ENCODE measurements at places on chromosomes 16 and 17.

GRCh38 chr17:79740413-79740812 lies 9.7 kb downstream of the ENPP7 start:
- DNase-seq, result no peak

DNA sequence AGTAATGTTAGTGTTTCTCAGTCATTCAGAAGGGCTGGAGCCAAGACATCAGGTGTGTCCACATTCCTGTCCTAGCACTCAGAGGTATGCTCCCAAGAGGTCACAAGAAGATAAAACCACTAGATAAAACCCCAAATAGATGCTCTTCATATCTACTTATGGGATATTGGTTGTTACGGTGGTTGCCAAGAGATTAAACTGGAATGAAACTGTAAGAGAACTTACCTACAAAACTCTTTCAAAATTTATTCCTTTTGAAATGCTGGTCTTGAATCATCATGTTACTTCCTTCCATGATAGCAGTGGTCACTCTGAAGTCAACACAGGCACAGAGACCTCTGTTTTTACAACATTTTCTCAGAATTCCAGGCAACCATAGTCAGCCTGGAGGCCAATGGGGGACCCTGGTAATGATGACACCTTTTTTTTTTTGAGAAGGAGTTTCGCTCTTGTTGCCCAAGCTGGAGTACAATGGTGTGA lies 122.4 kb upstream of the WSCD1 start:
- no peak for DNase-seq

GRCh38 chr16:68420366-68420942 lies 27.9 kb downstream of the SMPD3 start:
- no peak for DNase-seq

- no peak for DNase-seq
Measured at GRCh38 chr17:2710071-2710802, 1.3 kb downstream of the CLUH start.

DNA sequence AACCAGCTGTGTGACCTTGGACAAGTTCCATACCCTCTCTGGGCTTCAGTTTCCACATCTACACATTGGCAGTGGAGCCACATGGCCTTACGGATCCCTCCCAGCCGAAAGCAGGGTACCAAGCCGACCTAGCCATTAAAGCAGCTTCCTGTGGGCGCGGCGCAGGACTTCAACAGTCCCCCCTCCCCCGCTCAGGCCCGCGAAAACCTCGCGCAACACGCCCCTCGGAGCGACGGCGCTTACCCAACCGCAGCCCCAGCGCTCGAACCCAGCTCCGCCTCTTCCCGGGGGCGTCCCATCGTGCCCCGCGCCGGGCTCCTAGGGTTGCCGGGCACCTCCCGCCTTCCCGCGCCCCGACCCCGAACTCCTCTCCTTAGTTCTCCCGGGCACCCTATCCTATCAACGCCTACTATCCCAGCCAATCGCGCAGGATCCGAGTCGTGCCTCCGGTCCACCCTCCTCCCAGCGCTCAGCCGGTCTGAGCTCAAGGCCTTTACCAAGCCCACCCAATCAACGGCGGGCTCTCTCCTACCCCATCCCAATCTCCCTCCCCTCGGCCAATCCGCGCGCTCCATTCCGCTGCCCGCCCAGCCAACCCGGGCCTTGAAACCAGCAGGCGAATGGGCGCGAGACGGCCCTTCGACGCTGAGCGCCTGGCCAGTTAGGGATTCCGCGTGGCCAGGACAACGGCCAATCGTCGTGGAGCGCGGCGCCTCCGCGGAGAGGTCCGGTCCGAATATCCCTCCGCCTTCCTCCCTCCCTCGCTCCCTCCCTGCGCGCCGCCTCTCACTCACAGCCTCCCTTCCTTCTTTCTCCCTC lies at the start of gene KPNB1:
Gene KPNB1, plus strand, starts transcription at position 767 of the 819 bp plus-strand sequence. CDS start 326 bp downstream, outside the sequence.
- DNase-seq, result peak; percentile 84

DNA sequence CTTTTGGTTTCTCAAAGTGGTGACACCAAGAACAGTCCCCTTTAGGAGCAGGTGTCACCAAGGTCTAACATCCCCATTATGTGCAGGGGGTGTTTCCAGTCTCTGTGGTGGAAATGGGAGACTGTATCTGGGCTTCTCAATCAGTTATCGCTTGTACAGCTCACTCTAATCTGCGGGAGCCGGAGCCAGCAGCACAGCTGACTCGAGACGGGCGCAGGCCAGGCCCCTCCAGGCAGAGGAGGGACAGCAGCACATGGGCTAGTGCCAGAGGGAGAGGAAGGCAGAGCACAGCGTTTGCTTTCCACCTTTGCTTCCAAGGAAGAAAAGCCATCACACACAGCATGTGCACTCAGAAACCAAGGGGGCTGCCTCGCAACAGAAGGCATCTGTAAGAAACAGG lies 91.2 kb upstream of the CREBBP start:
- no peak for DNase-seq

GRCh38 chr17:75756451-75757085 lies 8.4 kb downstream of the GALK1 start:
- no peak for DNase-seq

DNA sequence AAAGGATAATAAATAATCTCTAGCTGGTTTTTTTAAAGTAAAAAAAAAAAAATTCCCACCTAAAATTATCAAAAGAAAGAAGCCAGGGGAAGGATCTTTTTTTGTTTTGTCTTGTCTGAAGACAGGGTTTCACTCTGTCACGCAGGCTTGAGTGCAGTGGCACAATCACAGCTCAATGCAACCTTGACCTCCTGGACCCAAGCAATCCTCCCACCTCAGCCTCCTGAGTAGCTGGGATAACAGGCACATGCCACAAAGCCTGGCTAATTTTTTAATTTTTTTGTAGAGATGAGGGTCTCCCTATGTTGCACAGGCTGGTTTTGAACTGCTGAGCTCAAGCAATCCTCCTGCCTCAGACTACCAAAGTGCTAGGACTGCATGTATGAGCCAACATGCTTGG lies 78.4 kb upstream of the STAC2 start:
- DNase-seq, result no peak

- DNase-seq, result peak; percentile 51
Measured at GRCh38 chr16:81505011-81505661, 60.5 kb downstream of the CMIP start.

GRCh38 chr17:17675416-17675815 lies 5.8 kb upstream of the RAI1 start:
- no peak for DNase-seq

DNA sequence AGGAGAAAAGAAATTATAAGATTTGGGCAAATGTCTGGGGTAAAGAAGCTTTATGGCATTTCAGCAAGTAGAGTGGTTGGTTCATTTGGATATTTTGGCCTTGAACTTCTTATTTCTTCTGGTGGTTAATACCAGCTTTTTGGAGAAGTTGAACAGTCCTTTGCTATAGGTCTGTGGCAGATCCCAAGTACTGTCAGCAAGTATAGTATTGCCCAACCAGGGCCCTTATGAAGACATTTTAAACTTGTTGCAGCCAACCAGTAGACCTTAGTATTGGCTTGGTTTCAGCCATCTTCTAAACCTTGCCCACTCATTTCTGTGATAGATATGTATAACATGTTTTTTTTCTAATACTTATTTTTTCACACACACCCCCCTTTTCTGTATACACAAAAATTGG lies 2.2 kb downstream of the SP2 start:
- no peak for DNase-seq

DNA sequence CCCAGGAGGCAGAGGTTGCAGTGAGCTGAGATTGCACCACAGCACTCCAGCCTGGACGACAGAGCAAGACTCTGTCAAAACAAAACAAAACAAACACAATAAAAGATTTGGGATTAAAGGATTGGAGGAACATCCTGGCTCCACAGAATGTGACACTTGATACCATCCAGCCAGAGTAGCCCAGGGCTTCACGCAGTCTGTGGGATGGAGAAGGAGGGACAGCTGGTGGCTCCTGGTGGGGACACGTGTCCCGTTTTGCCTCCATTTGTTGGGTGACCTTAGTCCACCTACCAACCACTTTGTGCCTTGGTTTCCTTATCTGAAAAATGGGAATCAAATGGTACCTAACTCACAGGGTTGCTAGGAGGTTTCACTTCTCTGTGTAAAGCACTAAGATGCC lies 12.4 kb upstream of the CYB561 start:
- DNase-seq, result no peak

GRCh38 chr17:40361063-40361924 lies 3.2 kb downstream of the GJD3 start:
- no peak for DNase-seq

GRCh38 chr16:8943966-8944759 lies 19.5 kb downstream of the USP7 start:
- no peak for DNase-seq

DNA sequence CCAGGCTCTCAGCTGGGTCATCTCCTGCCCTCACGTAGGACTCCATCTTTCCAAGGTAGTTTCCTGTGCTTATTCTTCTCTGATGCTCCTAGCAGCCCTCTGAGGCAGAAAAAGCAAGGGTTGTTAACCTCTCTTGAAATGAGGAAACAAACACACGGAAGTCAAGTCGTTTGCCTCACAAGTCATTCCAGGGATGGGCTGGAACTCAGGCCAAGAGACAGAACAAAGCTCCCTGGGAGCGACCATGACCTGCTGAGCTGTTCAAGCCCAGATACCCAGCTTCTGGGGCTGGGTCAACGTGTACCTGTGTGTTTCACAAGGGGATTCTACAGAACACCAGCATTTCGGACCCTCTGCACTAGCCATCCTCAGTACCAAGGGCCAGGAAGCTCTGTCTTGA lies 28.1 kb downstream of the SRL start:
- DNase-seq, result no peak

DNA sequence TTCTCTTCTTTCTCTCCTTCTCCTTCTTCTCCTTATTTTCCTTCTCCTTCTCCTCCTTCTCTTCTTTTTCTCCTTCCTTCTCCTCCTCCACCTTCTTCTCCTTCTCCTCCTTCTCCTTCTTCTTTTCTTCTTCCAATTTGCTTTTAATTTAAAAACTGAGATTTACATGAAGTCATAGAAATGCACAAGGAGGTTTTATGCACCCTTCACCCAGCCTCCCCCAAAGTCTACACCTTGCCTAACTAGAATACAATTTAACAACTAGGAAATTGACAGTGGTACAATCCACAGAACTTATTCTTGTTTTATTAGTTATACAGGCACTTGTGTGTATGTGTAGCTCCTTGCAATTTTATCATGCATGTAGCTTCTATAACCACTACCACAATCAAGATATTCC lies 826.7 kb downstream of the KCNJ2 start:
- DNase-seq, result no peak

GRCh38 chr17:31564883-31565301 lies 173.4 kb downstream of the RAB11FIP4 start:
- no peak for DNase-seq

- DNase-seq, result no peak
Measured at GRCh38 chr17:73157521-73157890, 7.3 kb upstream of the SSTR2 start.

GRCh38 chr17:50952889-50953288 lies 86.7 kb upstream of the TOB1 start:
- no peak for DNase-seq

- DNase-seq, result no peak
Measured at GRCh38 chr16:63287401-63287800, 1251.2 kb upstream of the CDH8 start.

DNA sequence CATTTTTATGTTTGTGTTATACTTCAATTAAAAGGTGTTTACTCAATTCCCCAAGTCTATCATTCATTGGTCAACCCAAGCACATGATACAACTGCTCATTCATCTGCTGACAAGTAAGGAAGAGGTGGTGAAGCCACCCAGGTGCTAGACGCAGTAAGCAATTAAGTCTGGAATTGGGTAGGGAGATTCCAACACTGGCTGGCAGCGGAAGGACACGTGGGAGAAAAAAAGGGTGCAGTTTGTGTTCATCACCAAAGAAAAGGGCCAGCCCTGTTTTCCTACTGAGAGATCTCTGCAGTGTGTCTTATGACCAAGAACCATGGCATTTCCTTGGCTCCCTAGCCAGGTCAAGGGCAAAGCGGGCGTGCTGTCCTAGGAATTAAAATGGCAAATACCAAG lies 11.8 kb upstream of the ZNF23 start:
- DNase-seq, result no peak

DNA sequence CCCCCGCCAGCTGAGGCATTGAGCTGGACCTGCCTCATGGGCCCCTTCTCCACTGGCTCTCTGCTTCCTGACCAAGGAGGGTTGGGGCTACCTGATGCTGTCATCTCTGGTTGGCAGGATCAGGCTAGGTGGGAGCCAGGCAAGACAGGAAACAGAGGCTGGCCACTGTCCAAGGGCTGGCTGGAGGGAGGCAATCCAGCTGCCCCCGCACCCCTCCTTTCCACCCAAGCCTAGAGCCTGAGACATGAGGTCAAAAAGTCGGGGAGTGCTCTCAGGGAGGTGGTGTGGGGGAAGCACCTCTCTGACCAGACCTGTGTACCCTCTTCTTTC lies 14.5 kb downstream of the NGFR start:
- DNase-seq, result no peak

DNA sequence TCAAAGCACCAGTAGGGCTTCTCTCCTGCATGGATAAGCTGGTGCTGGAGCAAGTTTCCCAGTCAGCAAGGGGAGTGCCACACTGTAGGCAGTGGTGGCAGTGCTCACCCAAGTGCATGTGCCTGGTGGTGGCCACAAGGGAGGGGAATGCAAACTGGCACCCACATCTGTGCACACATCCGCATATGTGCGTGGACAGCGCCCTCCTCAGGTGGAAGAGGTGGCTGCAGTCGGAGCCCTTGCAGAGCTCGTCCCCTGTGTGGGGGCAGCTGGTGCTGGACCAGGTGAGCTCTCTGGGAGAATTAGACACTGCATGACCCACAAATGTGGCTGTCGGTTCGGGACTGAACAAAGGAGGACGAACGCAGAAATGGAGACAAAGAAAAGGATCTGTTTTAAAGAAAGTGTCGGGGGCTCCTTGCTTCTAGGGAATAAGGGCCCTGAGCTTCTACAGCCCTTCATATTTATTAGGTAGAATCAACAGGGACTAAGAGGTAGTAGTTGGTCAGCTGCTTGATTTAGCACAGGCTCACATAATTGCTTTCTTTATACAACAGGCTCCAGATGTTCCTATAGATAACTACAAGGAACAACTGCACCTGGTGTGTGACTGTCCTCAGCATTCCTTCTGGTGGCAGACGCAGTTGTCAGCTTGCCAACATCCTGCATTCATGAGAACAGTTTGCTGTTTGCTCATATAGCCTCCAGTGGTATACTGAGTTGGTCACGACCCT lies 5.3 kb upstream of the ZNF689 start:
- peak; percentile 15 for DNase-seq

DNA sequence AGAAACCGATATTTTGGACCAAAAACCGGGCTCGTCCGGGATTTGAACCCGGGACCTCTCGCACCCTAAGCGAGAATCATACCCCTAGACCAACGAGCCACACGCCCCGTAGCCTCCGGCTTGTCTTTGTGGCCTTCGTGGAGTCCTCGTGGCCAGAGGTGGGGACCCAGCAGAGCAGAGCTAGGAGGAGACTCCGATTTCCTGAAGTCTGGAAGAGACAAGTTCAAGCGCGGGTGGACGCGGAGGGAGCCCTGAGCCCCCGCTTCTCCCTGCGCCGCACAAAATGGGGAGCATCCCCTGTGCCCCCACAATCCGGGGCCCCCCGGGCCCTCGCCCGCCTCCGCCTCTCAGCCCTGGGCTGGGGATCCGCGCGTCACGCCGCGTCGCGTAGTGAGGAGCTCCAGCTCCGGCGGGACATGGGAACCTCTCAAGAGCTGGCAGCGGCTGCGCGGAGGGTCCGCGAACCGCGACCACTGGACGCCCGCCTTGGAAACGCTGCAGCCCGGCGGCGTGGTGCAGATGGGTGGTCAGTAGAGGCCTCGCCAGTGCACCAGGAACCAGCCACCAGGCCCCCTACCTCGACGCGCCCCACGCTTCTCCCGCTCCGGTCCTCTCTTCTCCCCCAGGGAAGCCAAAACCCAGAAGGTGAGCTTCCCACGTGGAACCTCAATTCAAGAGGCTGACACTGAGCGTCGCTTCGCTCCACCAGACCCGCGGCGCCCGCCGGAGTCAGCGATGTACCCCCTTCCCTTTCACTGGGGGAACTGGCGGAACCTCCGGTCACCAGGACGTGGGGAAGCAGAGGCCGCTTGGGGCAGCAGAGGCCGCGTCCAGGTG lies 5.2 kb upstream of the OR1F1 start:
- DNase-seq, result no peak
